ENCODE measurements at places on chromosomes 16 and 17. TPM values are rescaled to one million over a fixed set of nuclear protein-coding genes. Genes with fewer than 3 reads are reported as not detected.

NPB gene
- total RNA-seq, result not detected

KRTAP4-9 gene
- total RNA-seq, result not detected

PTX4 gene
- 0.58 TPM for total RNA-seq

GPR142 gene
- not detected for total RNA-seq

PRSS36 gene
- total RNA-seq, result 0.18 TPM

TMEM238L gene
- not detected for total RNA-seq
